ENCODE measurements at places on chromosomes 1 and 21.

- no peak for DNase-seq
Measured at GRCh38 chr1:72412286-72412685, 129.9 kb upstream of the NEGR1 start.

DNA sequence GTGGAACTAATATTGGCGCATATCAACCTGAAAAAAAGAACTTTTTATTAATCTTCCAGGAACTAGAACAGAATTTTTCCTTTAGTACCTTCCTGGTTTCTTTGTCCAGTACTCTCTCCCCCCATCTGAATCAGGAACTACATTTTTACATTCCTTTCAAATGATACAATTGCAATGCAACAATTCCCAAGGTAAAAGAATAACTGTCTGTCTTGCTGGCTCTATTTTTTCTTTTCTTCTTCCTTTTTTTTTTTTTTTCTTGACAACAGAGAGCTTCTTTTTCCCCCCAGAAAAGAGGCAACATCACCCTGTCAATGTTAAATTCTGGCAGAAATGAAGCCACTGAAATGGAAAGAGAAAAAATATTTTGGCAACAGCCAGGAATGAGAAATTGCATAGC lies 4.5 kb upstream of the CD101 start:
- DNase-seq, result no peak

- DNase-seq, result no peak
Measured at GRCh38 chr1:55131801-55132200, 83.4 kb downstream of the USP24 start.

- no peak for DNase-seq
Measured at GRCh38 chr1:22556391-22557104, 6.7 kb upstream of the EPHA8 start.

DNA sequence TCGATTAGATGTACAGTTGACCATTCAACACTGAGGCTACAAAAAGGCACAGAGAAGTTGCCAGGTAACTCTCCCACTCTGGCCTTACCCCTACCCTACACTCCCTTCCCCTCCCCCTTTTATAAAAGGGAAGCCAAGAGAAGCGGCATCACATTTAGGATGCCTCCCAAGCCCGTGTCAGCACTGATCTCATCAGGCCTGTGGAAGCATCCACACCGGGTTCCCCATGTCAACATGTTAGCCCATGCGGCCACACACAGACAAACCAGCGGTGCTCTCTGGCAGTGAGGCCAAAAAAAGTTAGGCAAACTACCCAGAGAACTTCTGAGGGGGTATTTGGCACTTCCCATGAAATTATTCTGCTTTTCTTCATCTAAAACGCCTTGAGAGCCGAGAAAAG lies 29.9 kb downstream of the BCAR3 start:
- DNase-seq, result no peak

- DNase-seq, result no peak
Measured at GRCh38 chr1:91754816-91755580, 131.0 kb downstream of the TGFBR3 start.

GRCh38 chr1:203612932-203613682 lies 13.5 kb upstream of the ATP2B4 start:
- DNase-seq, result no peak

GRCh38 chr1:25030674-25031589 lies 100.9 kb upstream of the RUNX3 start:
- no peak for DNase-seq

DNA sequence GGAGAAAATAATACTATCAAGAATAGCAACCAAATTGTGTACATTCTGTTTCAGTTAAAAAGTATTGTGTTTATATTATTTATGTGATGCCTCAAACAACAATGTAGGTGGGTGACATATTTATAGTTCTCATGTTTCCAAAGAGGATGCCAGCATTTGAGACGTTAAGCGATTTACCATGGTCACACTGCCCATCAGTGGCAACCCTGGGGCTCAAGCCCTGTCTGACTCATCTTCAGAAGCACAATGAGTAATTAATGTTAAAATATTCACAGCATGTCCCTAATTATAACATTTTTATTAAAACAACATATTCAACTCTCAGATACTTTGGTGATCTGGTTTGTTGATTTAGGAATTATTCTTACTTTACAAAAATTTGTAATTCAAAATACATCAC lies 409.4 kb downstream of the BRINP3 start:
- no peak for DNase-seq

DNA sequence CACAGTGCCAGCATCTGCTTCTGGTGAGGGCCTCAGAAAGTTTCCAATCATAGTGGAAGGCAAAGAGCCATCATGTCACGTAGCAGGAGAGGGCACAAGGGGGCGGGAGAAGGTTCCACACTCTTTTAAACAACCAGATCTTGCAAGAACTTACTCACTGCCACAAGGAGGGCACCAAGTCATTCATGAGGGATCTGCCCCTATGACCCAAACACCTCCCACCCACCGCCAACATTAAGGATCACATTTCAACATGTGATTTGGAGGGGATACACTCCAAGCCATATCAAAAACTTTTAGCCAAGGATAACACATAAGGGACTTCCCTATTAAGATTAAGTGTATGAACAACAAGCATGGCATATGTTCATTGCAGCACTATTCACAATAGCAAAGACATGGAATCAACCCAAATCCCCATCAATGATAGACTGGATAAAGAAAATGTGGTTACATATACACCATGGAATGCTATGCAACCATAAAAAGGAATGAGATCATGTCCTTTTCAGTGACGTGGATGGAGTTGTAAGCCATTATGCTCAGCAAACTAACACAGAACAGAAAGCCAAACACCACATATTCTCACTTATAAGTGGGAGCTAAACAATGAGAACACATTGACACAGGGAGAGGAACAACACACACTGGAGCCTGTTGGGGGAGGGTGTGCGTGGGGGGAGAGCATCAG lies 19.9 kb upstream of the SLC35F3 start:
- DNase-seq, result no peak

- DNase-seq, result no peak
Measured at GRCh38 chr1:107795441-107795840, 169.5 kb downstream of the VAV3 start.

GRCh38 chr1:7680207-7680954 lies 90.7 kb upstream of the VAMP3 start:
- DNase-seq, result peak; percentile 85

GRCh38 chr1:87398641-87399040 lies 70.0 kb downstream of the LMO4 start:
- no peak for DNase-seq

DNA sequence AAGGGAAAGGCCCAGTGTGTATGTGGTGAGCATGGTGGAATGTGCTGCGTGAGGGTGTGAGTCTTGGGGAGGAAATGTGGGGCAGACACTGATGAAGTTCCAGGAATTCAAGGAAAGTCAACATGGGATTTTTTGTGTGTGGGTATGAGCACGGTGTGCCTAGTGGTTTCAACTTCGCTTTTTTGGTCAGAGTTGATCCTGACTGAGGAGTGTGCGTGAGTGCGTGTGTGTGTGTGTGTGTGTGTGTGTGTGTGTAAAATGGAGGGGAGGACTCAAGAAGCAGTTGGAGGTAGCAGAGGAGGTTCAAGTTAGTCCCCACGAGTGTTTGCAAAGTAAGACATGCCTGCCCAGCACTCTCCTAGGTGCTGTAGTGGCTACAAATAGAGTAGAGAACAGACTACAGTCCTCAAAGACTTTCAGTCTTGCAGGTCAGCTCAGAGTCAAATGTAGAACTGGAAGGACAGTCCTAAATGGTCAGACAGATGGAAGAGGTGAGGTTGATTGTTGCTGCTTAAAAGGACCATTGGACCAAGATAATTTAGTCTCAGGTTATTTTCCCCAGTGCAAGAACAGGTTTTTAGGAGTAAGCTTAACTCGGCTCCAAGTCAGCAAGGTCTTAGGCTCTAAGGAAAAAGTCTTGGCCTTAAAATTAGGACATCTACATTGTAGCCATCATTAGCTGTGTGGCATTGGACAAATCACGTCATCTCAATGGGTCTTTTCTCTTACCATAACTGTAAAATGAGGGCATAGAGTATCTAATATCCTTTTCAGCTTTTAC lies 25.0 kb downstream of the SLAMF1 start:
- DNase-seq, result no peak

DNA sequence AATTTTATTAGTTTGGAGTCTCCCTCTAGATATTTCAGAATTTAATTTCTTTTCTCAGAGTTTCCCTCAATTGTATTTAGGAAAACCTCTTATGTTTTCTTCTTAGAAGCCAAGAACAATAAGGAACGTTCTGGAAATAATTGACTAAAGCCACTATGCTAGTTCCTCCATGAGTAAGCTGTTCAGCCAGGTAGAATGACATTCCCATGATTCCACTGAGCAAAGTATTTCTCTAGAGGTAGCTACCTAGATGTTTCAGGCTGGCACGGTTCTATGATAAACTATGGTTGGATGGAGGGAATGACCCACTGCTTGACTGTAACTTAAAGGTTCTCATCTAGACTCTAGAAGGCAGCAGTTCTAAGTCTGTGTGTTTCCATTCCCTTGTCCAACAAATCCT lies 62.4 kb downstream of the CLDN17 start:
- no peak for DNase-seq

- DNase-seq, result no peak
Measured at GRCh38 chr21:38297871-38298270, 41.1 kb downstream of the KCNJ15 start.

Measured in right forelimb (tissue), 1 donor.